Motor neuron (in vitro differentiated cells): ENCODE measurements at places on chromosomes 13 and 19. TPM values are rescaled to one million over a fixed set of nuclear protein-coding genes. Genes with fewer than 3 reads are reported as not detected.

The C19orf73 gene
- 3.7 and 3.9 TPM in 2 replicates for total RNA-seq

The HSPB6 gene
- total RNA-seq: 0.14 and 0.26 TPM in 2 replicates

The IGSF23 gene
- 0.38 TPM in 1 of 2 replicates, not detected in the other for total RNA-seq

The FOSB gene
- total RNA-seq: 14.9 and 16.8 TPM in 2 replicates

The CCDC124 gene
- 42.1 and 45.9 TPM in 2 replicates for total RNA-seq

The ZNF865 gene
- total RNA-seq: 2.1 and 2.9 TPM in 2 replicates

The PRR19 gene
- total RNA-seq: 2.1 and 2.6 TPM in 2 replicates

The KIR3DL1 gene
- 0.33 and 0.34 TPM in 2 replicates for total RNA-seq

The COX6B2 gene
- 0.82 and 1.4 TPM in 2 replicates for total RNA-seq

The WASF3 gene
- total RNA-seq: 24.7 and 24.8 TPM in 2 replicates

The PPP6R1 gene
- total RNA-seq: 17.4 and 18.3 TPM in 2 replicates

The SHD gene
- total RNA-seq: 0.22 and 0.31 TPM in 2 replicates

The ZNF154 gene
- total RNA-seq: 0.73 and 1.1 TPM in 2 replicates

The SHISA7 gene
- total RNA-seq: 0.26 and 0.42 TPM in 2 replicates

The ICAM5 gene
- total RNA-seq: 16.3 and 17.7 TPM in 2 replicates

The NCAN gene
- total RNA-seq: 17.7 and 17.8 TPM in 2 replicates

The RNF113B gene
- 6.5 and 8.3 TPM in 2 replicates for total RNA-seq

The SOX21 gene
- total RNA-seq: 7.2 and 7.5 TPM in 2 replicates

The MPV17L2 gene
- 6.6 and 7.0 TPM in 2 replicates for total RNA-seq

The CGB1 gene
- not detected in 2 replicates for total RNA-seq

The KIR2DL4 gene
- 1.9 TPM in 1 of 2 replicates, not detected in the other for total RNA-seq

The AMER2 gene
- 0.04 and 0.73 TPM in 2 replicates for total RNA-seq

The SIGLEC7 gene
- not detected in 2 replicates for total RNA-seq

The GJB6 gene
- 0.10 TPM in 1 of 2 replicates, not detected in the other for total RNA-seq

The MIA gene
- total RNA-seq: 1.6 TPM in 1 of 2 replicates, not detected in the other

The LIPE gene
- 2.3 and 4.2 TPM in 2 replicates for total RNA-seq

The OR10H3 gene
- not detected in 2 replicates for total RNA-seq

The KLK4 gene
- 0.41 and 0.64 TPM in 2 replicates for total RNA-seq

The FCHO1 gene
- total RNA-seq: 14.4 and 16.8 TPM in 2 replicates

The SULT2B1 gene
- 0.41 and 0.54 TPM in 2 replicates for total RNA-seq

The NXNL1 gene
- total RNA-seq: not detected in 2 replicates

The BEST2 gene
- not detected in 2 replicates for total RNA-seq

The CPT1C gene
- 37.3 and 47.8 TPM in 2 replicates for total RNA-seq

The KASH5 gene
- 0.56 and 1.6 TPM in 2 replicates for total RNA-seq

The ZNF836 gene
- 13.1 and 17.7 TPM in 2 replicates for total RNA-seq

The FFAR3 gene
- 0.18 TPM in 1 of 2 replicates, not detected in the other for total RNA-seq

The HS6ST3 gene
- total RNA-seq: 10.2 and 10.5 TPM in 2 replicates

The SULT2A1 gene
- not detected in 2 replicates for total RNA-seq
